Astrocyte of the spinal cord (primary cell): ENCODE measurements at places on chromosomes 16 and 17.

DNA sequence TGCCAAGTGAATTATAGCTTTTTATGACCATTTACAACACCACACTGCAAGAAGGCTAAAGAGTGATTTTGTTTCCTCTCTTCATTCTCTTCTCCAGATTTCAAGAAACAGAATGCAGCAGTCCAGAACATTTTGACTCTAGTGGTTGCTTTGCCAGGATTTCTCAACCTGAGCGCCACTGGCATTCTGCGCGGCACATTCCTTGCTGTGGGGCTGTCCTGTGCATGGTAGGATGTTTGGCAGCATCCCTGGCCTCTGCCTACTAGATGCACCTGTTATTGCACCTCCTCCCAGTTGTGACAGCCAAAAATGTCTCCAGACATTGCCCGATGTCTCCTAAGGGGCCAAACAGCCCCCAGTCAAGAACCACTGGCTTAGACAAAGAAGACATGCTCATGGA is 25.7 kb upstream of the SLC39A11 start:
- no peak for DNase-seq

- peak; percentile 73 for DNase-seq
These were observed 504 bp downstream of the SRSF1 start for GRCh38 chr17:58006560-58006923.

GRCh38 chr17:82752371-82753200 is 721 bp downstream of the TBCD start:
- peak; percentile 32 for DNase-seq

DNA sequence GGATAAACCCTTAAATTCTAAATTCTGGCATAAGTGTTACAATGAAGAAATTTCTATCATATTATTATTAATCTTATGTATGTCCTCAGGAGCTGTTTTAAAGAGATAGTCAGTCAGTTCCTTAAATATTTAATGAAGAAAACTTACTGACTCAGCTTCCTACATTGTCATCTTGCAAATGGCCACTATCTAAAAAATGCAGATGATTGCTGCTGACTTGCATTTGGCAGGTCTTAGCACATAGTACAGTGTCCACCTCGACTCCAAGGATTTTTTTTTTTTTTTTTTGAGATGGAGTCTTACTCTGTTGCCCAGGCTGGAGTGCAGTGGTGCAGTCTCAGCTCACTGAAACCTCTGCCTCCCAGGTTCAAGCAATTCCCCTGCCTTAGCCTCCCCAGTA is 55.1 kb upstream of the CORO6 start:
- no peak for DNase-seq

DNA sequence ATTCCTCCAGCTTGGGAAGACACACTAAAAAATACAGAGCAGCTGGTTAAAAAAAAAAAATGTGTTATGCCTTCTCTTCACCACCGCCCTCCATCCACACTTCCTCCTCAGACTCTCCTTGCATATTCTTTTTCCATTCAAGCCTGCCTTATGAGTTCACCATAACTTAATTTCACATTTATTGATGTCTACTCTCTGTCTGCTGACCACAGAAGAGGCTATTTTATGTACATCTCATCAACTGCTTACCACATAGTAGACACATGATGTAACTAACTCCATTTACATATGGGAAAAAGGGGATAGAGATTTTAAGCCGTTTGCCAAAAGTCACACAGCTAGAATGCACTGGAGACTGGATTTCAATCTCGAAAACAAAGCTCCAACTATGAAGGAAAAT is 409.8 kb downstream of the CDH11 start:
- DNase-seq, result peak; percentile 67

DNA sequence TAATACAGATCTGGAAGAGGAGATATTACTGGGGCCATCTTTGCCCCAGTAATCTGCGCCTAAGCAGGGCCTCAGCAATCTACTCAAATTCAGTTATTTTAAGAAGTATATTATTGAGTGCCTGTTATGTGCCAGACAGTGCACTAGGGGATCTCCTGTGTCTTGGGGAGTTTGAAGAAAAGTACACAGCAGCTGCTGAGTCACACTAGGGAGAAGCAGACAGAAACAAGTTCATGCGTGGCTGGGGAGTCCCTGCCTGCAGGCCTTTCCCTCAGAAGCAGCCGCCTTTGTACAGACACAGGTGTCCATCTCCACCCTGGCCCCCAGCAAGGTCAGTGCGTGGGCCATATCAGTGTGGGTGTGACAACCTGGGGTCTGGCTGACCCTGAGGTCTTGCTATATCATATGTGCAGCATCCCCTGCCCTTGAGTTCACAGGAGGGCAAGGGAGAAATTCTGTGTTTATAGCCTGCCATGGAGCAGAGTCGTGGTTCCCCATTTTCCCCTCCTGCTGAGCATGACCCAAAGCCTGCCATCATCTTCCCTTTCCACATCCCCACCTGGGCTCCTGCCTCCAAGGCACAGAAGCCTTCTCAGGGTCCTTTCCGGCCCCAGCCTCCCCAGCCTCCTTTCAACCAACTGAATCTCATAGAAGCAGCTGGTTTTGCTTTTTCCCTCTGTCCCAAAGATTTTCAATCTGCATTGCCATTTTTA is 229.9 kb upstream of the SDK2 start:
- no peak for DNase-seq

GRCh38 chr17:28371245-28372202 is at the start of gene SARM1:
Gene SARM1 (plus strand): TSS chr17:28371694. CDS start chr17:28372033, 339 bp downstream.
- peak; percentile 92 for DNase-seq

- DNase-seq, result no peak
These were observed 67.5 kb upstream of the GCSH start for GRCh38 chr16:81163671-81164070.

GRCh38 chr16:80583466-80583865 is 42.7 kb downstream of the DYNLRB2 start:
- DNase-seq, result peak; percentile 71

DNA sequence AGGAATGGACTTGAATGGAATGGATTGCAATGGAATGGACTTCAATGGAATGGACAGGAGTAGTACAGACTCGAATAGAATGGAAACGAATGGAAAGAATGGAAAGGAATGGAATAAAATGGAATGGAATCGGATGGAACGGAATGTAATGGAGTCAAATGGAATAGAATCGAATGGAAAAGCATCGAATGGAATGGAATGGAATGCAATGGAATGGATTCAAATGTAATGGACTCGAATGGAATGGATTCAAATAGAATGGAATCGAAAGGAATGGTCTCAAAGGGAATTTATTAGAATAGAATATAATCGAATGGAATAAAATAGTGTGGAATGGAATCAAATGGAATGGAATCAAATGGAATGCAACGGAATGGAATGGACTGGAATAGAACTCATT is 484.9 kb upstream of the WSB1 start:
- peak; percentile 26 for DNase-seq

GRCh38 chr16:57620335-57621231 is 7.8 kb upstream of the ADGRG1 start:
- DNase-seq, result no peak

DNA sequence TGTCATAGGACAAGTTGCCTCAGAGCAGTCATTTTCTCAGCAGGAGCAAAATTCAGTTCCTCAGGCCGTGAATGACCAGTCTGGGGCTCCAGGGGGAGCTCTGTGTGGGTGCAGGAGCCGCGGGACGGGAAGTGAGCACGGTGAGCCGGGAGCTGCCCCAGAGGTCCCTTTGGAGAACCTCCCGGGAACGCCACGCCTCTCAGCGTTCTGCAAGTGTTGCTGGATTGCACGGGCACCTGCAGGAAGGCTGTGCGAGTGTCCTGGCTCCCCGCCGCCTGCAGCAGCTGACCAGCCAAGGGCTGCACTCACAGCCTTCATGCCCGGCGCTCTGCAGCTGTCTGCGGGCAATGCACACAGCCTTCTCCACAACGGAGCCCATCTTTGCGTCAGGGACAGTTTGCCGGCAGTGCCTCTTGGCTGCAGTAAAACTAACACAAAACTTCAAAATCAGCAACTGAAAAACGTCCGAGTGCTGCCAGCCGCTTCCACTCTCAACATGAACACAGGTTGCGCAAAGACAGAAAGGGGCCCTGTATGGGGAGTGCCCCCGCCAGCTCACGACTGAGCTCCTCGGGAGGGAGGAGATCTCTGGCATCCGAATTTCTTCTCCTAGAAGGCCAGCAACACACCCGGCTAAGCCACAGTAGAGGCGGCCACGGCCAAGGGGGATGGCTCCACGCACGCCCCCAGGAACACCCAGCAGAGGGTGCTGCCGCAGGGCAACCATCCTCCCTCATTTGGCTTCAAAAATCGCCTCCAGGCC is 16.0 kb downstream of the NDUFAF8 start:
- peak; percentile 79 for DNase-seq

GRCh38 chr16:57091975-57092785 is at the start of gene CPNE2:
Gene CPNE2 (plus strand): TSS chr16:57092583. CDS start chr16:57110743, 18,160 bp downstream.
- DNase-seq, result peak; percentile 44

GRCh38 chr17:81237591-81238489 is 1.0 kb downstream of the TEPSIN start:
- no peak for DNase-seq

DNA sequence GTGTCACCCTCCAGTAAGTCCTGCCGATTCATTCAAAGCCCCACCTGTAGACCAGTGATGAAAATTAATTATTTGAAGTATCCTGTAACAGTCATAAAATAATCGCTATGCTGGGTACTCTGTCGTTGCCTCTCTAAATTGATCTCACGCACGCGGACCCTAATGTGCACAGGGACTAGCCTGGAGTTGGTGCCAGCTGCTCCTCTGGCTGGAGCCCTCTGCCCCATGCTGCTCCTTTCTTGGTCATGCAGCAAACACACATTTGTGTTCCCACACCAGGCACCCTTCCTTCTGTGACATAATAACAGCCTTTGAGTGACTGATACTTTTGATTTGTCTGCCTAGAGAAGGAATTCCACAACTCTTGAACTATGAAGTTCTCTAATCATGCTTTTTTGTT is 16.0 kb downstream of the RAB11FIP3 start:
- no peak for DNase-seq

DNA sequence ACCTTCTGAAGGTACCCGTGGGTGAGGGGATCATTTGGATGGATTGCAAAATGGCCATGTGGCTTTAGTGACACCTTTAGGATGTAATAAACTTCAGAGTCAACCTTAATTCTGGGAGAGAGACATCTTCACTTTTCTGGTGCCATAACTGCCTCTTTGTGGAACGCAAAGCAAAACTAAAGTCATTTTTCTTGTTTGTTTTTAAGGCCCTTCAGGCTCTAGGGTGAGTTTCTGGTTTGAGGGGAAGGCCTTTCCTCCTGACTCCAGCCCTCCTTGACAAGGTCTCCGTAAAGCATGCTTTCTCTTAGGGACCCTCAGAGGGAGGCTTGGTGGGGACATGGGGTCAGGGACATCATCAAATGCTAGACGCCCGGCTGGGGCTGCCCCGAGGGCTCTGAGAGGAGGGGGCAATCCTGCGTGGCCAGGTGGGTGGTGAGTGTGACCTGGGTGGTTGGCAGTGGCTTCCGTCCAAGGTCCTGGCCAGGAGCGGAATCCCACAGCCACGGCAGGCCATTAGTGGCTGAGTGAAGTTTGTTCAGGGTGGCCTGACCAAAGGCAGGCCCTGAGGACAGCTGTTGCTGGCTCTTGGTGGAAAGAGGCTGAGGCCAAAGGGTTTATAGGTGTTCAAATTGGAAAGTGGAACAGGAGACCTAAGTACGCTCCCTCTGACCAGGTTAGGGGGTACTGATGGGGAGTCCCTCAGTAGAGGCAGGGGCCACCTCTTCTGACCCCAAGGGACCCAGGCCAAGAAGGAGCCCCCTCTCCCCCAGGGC is 112.2 kb downstream of the METRNL start:
- no peak for DNase-seq

DNA sequence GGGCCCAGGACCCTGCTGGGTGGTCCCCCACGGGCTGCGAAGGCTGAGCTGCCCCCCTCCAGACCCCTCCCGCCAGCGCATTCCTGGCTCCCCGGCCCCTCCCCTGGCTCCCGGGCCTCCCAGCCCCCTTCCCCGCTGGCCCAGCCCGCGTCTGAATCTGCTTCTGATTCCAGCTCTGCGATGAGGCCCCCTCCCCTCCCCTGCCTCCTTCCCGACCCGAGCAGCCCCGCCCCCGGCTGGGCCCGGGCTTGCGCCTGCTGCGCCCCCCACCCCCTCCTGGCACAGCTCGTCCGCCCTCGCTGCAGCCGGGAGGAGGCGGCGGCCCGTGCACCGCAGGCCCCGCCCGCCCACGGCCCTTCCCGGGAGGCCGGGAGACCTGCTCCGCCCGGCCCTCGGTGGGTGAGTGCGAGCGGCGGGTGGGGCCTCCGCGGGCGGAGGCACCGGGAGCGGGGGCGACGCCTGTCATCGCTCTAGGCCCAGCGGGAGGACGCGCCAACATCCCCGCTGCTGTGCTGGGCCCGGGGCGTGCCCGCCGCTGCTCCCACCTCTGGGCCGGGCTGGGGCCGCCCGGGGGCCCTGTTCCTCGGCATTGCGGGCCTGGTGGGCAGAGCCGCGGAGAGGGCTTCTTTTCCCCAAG is at the start of gene NTN3:
TSS of gene NTN3 (plus strand) at position 282 of the 637 bp plus-strand sequence. CDS start 405 bp downstream, outside the sequence.
- DNase-seq, result no peak

GRCh38 chr16:8229011-8229520 is 361.2 kb downstream of the TMEM114 start:
- DNase-seq, result no peak

DNA sequence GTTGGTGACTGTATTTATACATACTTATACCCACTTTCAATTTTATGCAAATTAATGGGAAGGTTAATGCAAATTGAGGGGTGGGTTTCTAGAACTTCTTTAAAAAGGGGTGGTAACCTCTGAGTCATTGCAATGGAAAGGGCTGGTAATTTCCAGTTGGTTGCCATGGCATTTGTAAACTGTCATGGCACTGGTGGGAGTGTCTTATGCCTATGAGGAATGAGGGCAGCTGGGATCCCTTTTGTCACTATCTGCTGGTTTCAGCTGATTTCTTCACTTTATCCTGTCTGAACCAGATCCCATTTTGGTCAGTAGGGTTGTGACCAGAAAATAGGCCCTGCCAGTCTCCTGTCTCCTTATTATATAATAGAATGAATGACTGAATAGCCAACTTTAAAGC is 1006.7 kb upstream of the GOT2 start:
- DNase-seq, result no peak
